ENCODE measurements at places on chromosomes 1 and 21. TPM values are rescaled to one million over a fixed set of nuclear protein-coding genes. Genes with fewer than 3 reads are reported as not detected.

The COL8A2 gene
- total RNA-seq, result 0.04 TPM

GRCh38 chr1:208595745-208596144 lies 351.6 kb upstream of the PLXNA2 start:
- no peaks in the 10 kb centered on the region for H3K36me3 ChIP-seq
- no peaks in the 10 kb centered on the region for H3K4me1 ChIP-seq
- H3K4me3 ChIP-seq, result no peak overlapping the region
- no peak overlapping the region for H3K27ac ChIP-seq

DNA sequence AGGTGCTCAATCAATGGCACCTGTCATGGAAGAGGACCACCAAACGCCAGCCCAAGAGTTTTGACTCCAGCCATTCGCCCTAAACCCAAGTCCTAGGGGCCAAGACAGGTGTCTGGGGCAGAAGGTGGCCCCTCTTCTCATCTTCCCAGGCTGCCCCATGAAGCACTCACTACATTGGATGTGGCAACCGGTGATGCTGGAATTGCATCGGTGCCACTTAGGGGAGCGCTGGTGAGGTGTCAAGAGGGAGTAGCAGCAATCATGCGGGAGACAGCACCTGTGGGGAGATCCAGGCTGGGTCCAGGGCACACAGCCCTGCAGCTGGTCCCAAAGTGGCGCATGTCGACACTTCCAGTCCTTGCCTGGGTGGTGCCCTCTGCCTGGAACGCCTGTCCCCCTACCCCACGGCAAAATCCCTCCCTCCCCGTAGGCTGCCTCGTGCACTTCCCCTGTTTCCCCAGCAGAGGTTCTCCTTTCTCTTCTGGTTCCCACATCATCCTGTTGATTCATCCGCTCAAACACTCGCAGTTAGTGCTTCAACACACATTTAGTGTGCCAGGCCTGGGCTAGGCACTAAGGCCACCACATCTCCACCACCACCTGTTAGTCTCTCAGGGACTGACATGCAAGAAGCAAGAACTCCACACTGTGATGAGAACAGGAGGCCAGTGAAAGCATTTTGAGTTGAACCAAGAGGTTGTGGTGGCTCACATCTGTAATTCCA lies 18.5 kb downstream of the PLA2G2D start:
- H3K27ac ChIP-seq, result no peak overlapping the region
- no peaks in the 10 kb centered on the region for H3K27me3 ChIP-seq
- H3K4me1 ChIP-seq, result no peaks in the 10 kb centered on the region
- no peaks in the 10 kb centered on the region for H3K36me3 ChIP-seq
- DNase-seq, result peak; percentile 71
- no peak overlapping the region for H3K4me3 ChIP-seq

DNA sequence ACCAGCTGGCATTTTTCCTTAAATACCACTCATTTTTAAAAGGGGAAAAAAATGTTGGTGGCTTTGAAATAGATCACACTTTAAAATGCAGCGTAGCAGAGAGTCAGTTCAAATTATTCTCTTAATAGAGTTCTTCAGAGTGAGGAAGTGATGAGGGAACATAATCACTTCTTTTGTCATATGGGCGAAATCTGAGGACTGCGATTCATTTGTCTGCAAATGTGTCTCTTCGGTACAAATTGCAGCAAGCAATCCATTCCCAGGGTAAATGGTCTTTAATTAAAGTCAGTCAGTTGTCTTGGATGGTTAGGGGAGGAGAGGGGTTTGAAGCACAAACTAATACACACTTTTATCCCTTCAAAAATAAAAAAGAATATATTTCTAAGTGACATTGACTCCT lies 86.0 kb upstream of the SELENON start:
- no peak overlapping the region for H3K27ac ChIP-seq
- no peak overlapping the region for H3K4me3 ChIP-seq
- H3K4me1 ChIP-seq, result no peaks in the 10 kb centered on the region
- H3K36me3 ChIP-seq, result no peaks in the 10 kb centered on the region
- no peaks in the 10 kb centered on the region for H3K27me3 ChIP-seq

The FBXO2 gene
- total RNA-seq, result not detected

Data from Karpas-422 (cell line).